RWPE2 (cell line): ENCODE measurements at places on chromosomes 12 and 14.

DNA sequence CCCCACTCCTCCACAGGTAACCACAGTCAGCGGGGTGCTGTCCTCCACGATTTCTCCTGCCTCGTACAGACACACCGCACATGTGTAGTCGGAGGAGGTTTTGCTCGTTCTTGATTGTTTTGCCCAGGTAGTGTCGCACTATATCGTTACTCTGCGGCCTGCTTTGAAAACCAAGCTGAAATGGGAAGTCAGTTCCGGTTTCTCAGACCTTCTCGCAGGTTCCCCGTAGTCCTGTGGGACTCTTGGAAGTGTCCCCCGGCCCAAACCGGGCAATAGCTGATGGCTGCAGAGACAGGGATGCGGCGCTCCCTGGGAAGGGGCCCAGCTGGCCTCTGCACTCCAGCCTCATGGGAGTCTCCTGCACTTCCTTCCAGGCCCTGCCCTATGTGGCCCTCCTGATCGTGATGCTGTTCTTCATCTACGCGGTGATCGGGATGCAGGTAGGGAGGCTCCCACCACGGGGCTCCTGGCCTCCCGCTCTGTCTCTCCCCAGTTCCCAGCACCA lies 141.3 kb upstream of the FKBP4 start:
- H3K36me3 ChIP-seq: no peaks in the 10 kb centered on the region
- H3K27ac ChIP-seq: no peak overlapping the region
- peaks cover 52% of the 10 kb centered on the region for H3K27me3 ChIP-seq
- no peaks in the 10 kb centered on the region for H3K4me1 ChIP-seq
- peak; percentile 56 for DNase-seq

DNA sequence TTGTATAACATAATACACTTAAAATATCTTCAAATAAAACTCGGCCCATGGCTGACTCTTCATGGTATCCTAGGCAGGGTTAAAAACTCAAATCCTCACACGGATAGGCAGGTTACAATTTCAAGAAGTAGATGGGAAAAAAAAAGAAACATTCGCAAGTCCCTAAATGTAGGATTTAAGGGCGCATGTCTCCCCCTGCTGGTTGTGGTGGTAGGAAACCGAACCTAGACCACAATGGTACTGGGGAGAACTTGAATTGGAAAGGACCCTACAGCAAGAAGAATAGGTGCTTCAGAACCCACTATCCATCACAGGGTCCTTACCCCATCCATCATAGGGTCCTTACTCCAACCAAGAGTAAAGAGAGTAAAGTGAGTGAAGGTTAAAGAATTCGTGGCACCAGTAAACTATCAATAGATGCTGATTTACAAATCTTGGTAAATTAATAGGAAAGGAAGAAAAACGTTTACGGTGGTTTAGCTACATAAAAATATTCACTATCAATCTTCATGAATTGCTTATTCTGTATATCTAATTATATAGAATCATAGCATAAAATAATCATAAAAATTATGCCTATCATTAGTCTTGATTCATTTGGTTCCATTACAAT lies 3.3 kb upstream of the CIPC start:
- peak; percentile 70 for DNase-seq
- H3K27me3 ChIP-seq: no peaks in the 10 kb centered on the region
- H3K36me3 ChIP-seq: no peaks in the 10 kb centered on the region
- H3K4me1 ChIP-seq: peaks cover 20% of the 10 kb centered on the region

GRCh38 chr14:91888641-91889476 lies 21.5 kb upstream of the TC2N start:
- no peak for DNase-seq
- no peak overlapping the region for H3K4me3 ChIP-seq
- no peaks in the 10 kb centered on the region for H3K4me1 ChIP-seq
- H3K36me3 ChIP-seq: no peaks in the 10 kb centered on the region

DNA sequence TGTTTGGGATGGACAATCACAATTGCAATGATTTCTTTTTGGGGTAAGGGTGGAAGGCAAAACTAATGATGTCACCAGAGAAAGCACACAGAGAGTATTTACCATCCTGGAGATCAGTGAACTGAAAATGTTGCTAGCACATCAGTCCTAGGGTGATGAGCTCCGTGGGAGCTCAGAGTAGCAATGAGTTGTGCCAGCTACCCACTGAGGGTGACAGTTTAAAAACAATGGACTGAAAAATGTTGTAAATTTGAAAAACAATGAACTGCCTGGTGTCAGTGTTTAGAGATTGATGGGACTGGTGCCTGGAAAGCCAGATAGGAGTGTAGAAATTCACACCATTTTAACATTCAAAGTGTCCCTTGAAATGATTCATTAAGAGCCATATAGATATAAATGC lies 198.5 kb downstream of the ATP23 start:
- no peaks in the 10 kb centered on the region for H3K36me3 ChIP-seq
- H3K27me3 ChIP-seq: no peaks in the 10 kb centered on the region
- no peak overlapping the region for H3K27ac ChIP-seq
- no peaks in the 10 kb centered on the region for H3K4me1 ChIP-seq
- no peak for DNase-seq

DNA sequence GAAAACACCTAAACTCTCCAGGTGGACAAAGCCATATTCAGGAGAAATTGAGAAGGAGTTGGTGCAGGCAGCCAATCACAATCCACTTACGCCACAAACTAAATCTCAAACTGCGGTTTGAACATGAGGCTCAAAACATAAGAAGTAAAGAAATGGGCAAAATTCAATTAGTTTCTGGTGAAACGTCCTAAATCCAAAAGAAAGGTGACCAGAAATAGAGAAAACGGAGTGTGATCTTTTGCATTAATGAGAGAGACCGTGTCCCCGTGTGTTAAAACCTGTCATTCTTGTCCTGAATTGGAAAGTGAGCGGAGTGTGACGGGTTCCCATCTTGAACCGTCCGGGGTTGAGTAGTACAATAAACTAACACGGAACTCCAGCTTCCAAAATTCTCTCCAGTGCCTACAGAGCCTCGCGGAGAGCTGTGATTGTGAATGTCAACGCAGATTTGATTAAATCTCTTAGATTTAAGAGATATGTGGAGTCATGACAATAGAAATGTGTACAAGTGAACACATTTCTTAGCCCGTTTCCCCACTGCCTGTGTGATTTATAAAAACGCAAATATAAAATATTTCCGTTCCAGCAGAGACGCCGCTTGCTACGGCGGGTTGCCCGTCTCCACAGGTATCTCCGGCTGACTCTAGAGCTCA lies 595 bp upstream of the METAP2 start:
- DNase-seq: no peak
- H3K27ac ChIP-seq: peak overlapping the region; percentile 74
- H3K4me1 ChIP-seq: no peaks in the 10 kb centered on the region
- peaks cover 29% of the 10 kb centered on the region for H3K36me3 ChIP-seq
- H3K27me3 ChIP-seq: no peaks in the 10 kb centered on the region

GRCh38 chr12:40226705-40227104 lies 1.9 kb downstream of the LRRK2 start:
- no peak overlapping the region for H3K4me3 ChIP-seq
- H3K4me1 ChIP-seq: no peaks in the 10 kb centered on the region
- H3K27me3 ChIP-seq: peaks cover 6% of the 10 kb centered on the region

GRCh38 chr12:44457465-44457864 lies 418.6 kb downstream of the NELL2 start:
- no peak overlapping the region for H3K4me3 ChIP-seq
- no peak for DNase-seq
- H3K27ac ChIP-seq: no peak overlapping the region
- no peaks in the 10 kb centered on the region for H3K36me3 ChIP-seq
- H3K4me1 ChIP-seq: no peaks in the 10 kb centered on the region
- no peaks in the 10 kb centered on the region for H3K27me3 ChIP-seq

GRCh38 chr14:77574446-77575115 lies 41.9 kb downstream of the SPTLC2 start:
- H3K27ac ChIP-seq: no peak overlapping the region
- no peaks in the 10 kb centered on the region for H3K27me3 ChIP-seq
- H3K36me3 ChIP-seq: peaks cover 36% of the 10 kb centered on the region
- H3K4me3 ChIP-seq: no peak overlapping the region
- no peak for DNase-seq

- no peak overlapping the region for H3K4me3 ChIP-seq
- peaks cover 29% of the 10 kb centered on the region for H3K4me1 ChIP-seq
- no peaks in the 10 kb centered on the region for H3K27me3 ChIP-seq
These were observed 181.9 kb downstream of the PRKCH start for GRCh38 chr14:61503167-61503801.

DNA sequence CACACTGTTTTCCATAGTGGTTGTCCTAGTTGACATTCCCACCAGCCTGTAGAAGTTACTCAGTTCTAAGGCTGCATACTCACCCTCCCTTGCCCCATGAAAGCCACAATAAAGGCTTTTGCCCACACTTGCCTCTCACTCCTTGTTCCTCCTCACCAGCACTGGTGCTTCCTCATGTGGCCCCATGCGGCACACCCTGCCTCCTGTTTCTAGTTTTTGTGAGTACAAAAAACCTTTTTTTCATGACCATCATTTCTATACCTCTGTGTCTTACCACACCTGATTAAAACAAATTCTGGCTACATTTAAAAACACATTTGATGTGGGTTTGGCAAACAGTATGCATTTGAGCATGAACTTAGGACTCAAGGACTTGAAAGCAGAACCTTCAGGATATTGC lies 40.7 kb upstream of the RIN3 start:
- peak overlapping the region; percentile 70 for H3K27ac ChIP-seq
- no peaks in the 10 kb centered on the region for H3K27me3 ChIP-seq
- peaks cover 47% of the 10 kb centered on the region for H3K4me1 ChIP-seq
- DNase-seq: peak; percentile 12
- no peak overlapping the region for H3K4me3 ChIP-seq

DNA sequence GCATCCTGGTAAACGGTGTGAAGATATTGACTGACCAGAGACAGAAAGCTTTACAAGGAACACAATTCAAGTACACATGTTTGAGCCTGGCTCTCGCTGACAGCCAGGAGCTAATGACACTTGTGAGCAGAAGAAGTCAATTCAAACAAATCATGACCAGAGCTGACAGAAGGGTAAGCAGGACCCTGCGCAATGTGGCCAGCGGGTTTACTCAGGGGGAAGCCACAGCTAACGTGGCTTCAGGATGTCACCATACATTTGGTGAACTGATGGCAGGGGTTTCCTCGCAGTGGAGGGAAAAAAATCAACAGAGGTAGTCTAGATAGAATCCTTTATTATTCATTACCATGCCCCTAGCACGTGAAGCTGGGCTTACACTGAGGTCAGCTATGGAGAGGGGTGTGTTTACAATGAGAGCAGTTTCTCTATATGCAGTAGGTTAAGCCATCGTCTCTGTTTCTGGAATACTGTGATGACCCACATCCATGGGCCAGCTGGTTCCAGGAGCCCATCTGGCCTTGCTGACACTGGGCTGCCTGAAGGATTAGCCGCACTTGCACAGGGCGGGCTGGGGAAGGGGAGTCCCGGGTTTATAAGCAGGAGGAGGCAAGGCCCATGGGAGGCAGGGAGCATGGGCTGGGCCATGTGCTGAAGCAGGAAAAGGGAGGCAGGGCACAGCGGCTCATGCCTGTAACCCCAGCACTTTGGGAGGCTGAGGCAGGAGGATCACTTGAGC lies 198.2 kb upstream of the PRMT8 start:
- no peak for DNase-seq
- no peaks in the 10 kb centered on the region for H3K36me3 ChIP-seq
- no peaks in the 10 kb centered on the region for H3K27me3 ChIP-seq
- no peak overlapping the region for H3K4me3 ChIP-seq
- no peaks in the 10 kb centered on the region for H3K4me1 ChIP-seq

DNA sequence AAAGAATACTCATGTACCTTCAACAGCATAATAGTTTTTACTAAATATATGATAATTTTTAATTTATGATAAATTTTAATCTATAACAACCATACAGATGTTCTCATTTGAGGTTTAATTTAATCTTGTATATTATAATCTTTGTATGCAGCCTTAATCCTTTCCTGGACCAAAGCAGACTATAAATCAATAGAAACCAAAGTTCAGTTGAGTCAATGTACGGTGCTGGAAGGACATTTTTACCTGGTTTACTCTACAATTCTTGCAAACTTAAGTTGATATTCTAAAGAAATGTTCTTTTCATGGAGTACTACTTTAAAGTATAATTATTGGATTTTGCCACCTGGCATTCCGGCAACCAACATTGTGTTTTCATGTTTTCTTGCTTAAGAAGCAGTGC lies 118.0 kb downstream of the STAB2 start:
- no peaks in the 10 kb centered on the region for H3K36me3 ChIP-seq
- H3K27ac ChIP-seq: no peak overlapping the region
- no peaks in the 10 kb centered on the region for H3K4me1 ChIP-seq
- no peak for DNase-seq
- no peaks in the 10 kb centered on the region for H3K27me3 ChIP-seq
- H3K4me3 ChIP-seq: no peak overlapping the region

GRCh38 chr12:46147144-46147543 lies 121.7 kb downstream of the SLC38A1 start:
- no peak for DNase-seq
- H3K27me3 ChIP-seq: no peaks in the 10 kb centered on the region
- no peaks in the 10 kb centered on the region for H3K36me3 ChIP-seq

- H3K27ac ChIP-seq: no peak overlapping the region
- H3K27me3 ChIP-seq: no peaks in the 10 kb centered on the region
- H3K36me3 ChIP-seq: no peaks in the 10 kb centered on the region
- H3K4me3 ChIP-seq: no peak overlapping the region
- peaks cover 16% of the 10 kb centered on the region for H3K4me1 ChIP-seq
These were observed 196.1 kb upstream of the FLRT2 start for GRCh38 chr14:85333841-85334240.

- H3K36me3 ChIP-seq: no peaks in the 10 kb centered on the region
- no peaks in the 10 kb centered on the region for H3K27me3 ChIP-seq
- DNase-seq: no peak
- no peak overlapping the region for H3K4me3 ChIP-seq
These were observed 291.0 kb downstream of the SNAPC1 start for GRCh38 chr14:62053188-62053587.

DNA sequence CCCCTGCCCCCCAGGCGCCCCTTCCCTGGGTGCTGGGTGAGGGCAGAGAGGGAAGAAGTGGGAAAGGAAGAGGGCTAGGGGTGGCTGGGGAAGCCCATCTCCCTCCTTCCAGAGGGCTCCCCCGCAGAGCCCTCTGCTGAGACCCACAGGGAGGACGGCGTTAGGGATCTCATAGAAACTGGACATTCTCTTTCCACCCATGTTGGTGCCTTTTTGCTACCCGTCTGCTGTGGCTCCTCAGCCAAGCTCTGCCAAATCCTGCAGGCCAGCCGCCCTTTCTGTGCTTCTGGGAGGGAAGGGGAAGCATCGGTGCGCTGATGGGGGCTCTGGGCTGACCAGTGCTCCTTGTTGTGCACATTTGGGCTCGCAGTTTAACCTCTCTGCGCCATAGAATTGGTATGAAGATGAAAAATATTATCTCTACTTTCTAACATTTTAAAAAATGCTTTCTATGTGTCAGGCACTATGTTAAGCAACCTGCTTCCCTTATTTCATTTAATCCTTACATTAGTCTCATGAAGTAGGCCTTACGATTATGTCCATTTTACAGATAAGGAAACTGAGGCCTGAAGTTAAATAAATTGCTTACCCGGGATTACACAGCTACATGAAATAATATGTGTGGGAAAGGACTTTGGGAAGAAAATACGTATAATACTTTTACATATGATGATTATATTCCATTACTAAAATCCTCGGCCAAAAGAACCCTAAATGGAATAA lies 981 bp downstream of the SLC48A1 start:
- H3K27me3 ChIP-seq: no peaks in the 10 kb centered on the region
- peaks cover 23% of the 10 kb centered on the region for H3K4me1 ChIP-seq
- peak overlapping the region; percentile 14 for H3K27ac ChIP-seq
- no peaks in the 10 kb centered on the region for H3K36me3 ChIP-seq
- peak overlapping the region; percentile 88 for H3K4me3 ChIP-seq

- H3K27me3 ChIP-seq: no peaks in the 10 kb centered on the region
- H3K36me3 ChIP-seq: no peaks in the 10 kb centered on the region
- H3K4me1 ChIP-seq: no peaks in the 10 kb centered on the region
- H3K4me3 ChIP-seq: no peak overlapping the region
- no peak overlapping the region for H3K27ac ChIP-seq
- no peak for DNase-seq
These were observed 284.0 kb downstream of the PRKD1 start for GRCh38 chr14:29643433-29644211.
